ENCODE measurements at places on chromosomes 11 and 22.

DNA sequence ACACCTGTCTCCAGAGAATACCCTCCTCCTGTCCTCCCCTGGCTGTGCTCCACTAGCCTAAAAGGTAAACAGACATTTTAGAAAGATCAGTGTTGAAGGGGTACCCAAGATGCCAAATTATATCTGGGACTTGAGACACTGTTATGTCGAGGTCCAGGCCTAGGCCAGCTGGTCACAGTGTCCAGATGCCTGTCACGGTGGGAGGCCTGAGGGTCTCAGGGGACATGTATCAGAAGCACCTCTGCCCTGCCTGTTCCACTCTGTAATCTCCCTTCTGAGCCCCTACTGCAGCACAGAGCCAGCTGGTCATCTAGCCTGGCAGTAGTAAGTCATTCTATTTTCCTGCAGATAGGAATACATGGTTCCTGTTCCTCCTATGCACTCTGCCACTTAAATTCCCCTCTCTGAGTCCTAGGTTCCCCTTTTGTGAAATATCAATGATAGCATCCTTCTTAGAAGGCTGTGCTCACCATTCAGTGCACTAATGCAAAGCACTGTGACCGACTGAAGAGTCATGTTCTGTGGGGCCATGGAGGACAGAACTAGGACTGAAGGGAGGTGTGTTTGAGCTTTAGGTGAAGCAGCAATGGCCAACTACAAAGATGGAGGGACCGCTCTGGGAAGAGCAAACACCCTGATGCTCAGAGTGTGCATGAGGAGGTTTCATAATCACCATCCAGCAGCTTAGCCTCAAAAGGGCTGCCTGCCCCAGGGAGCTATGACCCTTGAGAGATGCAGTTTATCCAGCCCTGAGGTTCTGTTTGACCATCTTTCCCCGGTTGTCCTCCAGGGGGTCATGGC lies 44.8 kb upstream of the TUB start:
- no peaks in the 10 kb centered on the region for H3K27me3 ChIP-seq
- H3K4me1 ChIP-seq = peaks cover 9% of the 10 kb centered on the region
- no peak for DNase-seq
- no peaks in the 10 kb centered on the region for H3K36me3 ChIP-seq
- no peak overlapping the region for H3K27ac ChIP-seq
- no peak overlapping the region for H3K4me3 ChIP-seq

GRCh38 chr11:71530602-71531001 lies 3.5 kb downstream of the KRTAP5-7 start:
- no peak overlapping the region for H3K4me3 ChIP-seq
- no peak for DNase-seq
- no peaks in the 10 kb centered on the region for H3K4me1 ChIP-seq
- no peak overlapping the region for H3K27ac ChIP-seq

DNA sequence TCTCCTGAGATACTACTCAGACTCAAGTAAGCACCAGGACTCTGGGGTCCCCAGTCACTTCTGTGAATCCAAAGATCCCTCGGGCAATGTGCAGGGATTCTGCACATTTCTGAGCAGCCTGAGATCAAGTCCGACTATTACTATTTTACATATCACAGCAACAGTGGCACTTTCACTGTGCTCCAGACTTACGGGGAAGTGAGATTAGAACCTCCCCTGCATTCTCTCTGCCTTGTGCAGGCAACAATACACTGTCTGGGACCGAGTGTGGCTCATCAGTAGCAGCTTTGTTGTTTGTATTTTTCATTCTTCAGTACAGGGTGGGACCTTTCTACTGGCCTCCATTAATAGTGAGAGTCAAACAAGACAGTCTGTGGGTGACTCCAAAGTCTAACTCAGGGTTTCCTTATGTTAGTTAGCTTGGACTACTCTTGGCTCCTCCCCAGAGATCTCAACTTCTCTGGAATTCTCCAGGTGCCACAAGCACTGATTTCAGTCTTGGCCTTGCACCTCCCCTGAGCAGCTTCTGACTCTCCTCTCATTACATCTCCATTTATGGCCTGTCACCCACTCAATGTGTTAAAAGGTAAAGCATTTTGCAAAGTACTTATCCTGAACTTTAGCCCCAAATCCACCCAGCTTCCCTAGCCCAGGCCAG lies 76.2 kb upstream of the TOP3B start:
- H3K27ac ChIP-seq = no peak overlapping the region
- no peak for DNase-seq
- no peak overlapping the region for H3K4me3 ChIP-seq
- peaks cover 12% of the 10 kb centered on the region for H3K4me1 ChIP-seq
- no peaks in the 10 kb centered on the region for H3K36me3 ChIP-seq

- H3K36me3 ChIP-seq = peaks cover 33% of the 10 kb centered on the region
- no peaks in the 10 kb centered on the region for H3K27me3 ChIP-seq
- H3K4me1 ChIP-seq = peaks cover 12% of the 10 kb centered on the region
- no peak for DNase-seq
- H3K4me3 ChIP-seq = no peak overlapping the region
Measured at GRCh38 chr11:65530157-65530496, 5.2 kb downstream of the SCYL1 start.

GRCh38 chr22:41532908-41533825 lies 11.1 kb downstream of the POLR3H start:
- peaks cover 50% of the 10 kb centered on the region for H3K36me3 ChIP-seq
- no peak overlapping the region for H3K4me3 ChIP-seq
- DNase-seq = peak; percentile 87
- H3K27ac ChIP-seq = peak overlapping the region; percentile 68
- H3K4me1 ChIP-seq = peaks cover 13% of the 10 kb centered on the region

- H3K4me1 ChIP-seq = no peaks in the 10 kb centered on the region
- peak; percentile 5 for DNase-seq
- no peak overlapping the region for H3K4me3 ChIP-seq
- H3K27ac ChIP-seq = no peak overlapping the region
- H3K27me3 ChIP-seq = no peaks in the 10 kb centered on the region
Measured at GRCh38 chr22:44131412-44131811, 49.3 kb upstream of the PARVG start.

- H3K27me3 ChIP-seq = no peaks in the 10 kb centered on the region
- H3K4me1 ChIP-seq = no peaks in the 10 kb centered on the region
- H3K36me3 ChIP-seq = no peaks in the 10 kb centered on the region
- H3K27ac ChIP-seq = no peak overlapping the region
- DNase-seq = no peak
Measured at GRCh38 chr11:96396637-96397036, 6.8 kb downstream of the JRKL start.

DNA sequence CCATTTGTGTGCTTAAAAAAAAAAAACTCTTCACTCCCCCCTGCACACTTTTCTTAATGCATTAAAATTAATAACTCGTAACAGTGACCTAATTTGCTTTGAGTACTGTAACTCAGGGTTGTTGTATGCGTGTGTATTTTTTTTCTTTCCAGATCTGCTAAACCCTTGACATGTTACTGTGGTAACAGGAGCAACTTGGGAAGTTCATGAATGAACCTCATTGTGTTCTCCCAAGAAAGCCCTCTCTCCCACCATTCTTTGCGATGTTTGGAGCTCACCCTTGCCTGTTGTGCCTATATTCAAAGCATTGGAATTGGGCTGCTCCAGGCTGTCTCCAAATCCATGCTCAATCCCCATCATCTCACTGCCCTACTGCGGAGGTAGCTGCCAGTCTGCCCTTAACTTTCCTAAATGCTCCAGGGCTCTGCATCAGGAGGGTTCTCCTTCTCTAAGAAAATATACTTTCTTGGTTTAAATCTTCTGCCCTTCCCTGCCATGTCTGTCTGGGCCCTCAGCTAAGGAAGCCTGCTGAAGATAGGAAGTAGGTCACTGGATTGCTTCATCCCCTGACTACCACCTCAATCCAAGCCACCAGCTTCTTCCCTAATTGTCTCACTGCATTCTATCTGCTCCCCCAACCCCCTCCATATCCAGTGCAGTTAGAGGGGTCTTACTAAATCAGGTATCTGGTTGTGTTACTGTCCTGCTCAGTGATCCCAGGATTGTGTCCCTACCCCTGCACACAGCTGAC lies 70.3 kb downstream of the KIRREL3 start:
- no peaks in the 10 kb centered on the region for H3K27me3 ChIP-seq
- H3K4me3 ChIP-seq = no peak overlapping the region
- no peaks in the 10 kb centered on the region for H3K36me3 ChIP-seq
- no peak overlapping the region for H3K27ac ChIP-seq
- no peak for DNase-seq

DNA sequence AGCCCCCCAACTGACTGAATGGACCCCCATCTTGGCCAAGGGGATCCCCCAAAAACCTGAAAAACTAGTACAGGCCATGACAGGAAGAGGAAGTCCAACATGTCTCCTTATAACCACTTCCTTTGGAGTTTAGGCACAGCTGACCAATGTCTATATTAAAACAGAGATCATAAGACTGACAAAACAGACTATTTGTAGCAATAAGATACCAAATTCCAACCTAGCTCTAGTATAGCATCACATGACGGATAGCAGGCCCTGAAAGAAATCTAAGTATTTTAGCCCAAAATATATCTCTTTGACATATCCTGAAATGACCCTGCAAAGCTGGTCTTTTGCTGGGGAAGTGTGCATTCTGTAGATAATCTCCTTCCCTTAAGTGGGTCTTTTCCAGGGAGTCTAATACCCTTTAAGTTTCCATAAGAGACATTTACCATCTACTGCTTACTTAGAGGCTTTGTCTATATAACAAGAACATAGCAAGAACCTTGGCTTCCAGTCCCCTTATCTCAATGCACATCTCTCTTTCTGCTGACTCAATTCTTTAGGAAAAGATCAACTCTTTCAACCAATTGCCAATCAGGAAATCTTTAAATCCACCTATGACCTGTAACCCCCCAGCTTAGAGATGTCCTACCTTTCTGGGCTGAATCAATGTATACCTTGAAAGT lies 34.9 kb upstream of the ACER3 start:
- no peaks in the 10 kb centered on the region for H3K36me3 ChIP-seq
- no peak overlapping the region for H3K27ac ChIP-seq
- no peaks in the 10 kb centered on the region for H3K27me3 ChIP-seq

- no peak overlapping the region for H3K4me3 ChIP-seq
- DNase-seq = no peak
- H3K36me3 ChIP-seq = no peaks in the 10 kb centered on the region
- no peaks in the 10 kb centered on the region for H3K27me3 ChIP-seq
- no peaks in the 10 kb centered on the region for H3K4me1 ChIP-seq
Measured at GRCh38 chr11:85787809-85788760, 22.9 kb downstream of the SYTL2 start.
